ENCODE measurements at places on chromosomes 3 and 15. TPM values are rescaled to one million over a fixed set of nuclear protein-coding genes. Genes with fewer than 3 reads are reported as not detected.

SCN11A gene
- under 0.01 TPM for total RNA-seq

GATA2 gene
- total RNA-seq = 0.88 TPM

LHFPL4 gene
- under 0.01 TPM for total RNA-seq

CCDC80 gene
- 657 TPM for total RNA-seq

GP5 gene
- 0.36 TPM for total RNA-seq

Data from osteoblast (primary cell).